Memory B cell (primary cell): ENCODE measurements at places on chromosomes 6 and 20.

DNA sequence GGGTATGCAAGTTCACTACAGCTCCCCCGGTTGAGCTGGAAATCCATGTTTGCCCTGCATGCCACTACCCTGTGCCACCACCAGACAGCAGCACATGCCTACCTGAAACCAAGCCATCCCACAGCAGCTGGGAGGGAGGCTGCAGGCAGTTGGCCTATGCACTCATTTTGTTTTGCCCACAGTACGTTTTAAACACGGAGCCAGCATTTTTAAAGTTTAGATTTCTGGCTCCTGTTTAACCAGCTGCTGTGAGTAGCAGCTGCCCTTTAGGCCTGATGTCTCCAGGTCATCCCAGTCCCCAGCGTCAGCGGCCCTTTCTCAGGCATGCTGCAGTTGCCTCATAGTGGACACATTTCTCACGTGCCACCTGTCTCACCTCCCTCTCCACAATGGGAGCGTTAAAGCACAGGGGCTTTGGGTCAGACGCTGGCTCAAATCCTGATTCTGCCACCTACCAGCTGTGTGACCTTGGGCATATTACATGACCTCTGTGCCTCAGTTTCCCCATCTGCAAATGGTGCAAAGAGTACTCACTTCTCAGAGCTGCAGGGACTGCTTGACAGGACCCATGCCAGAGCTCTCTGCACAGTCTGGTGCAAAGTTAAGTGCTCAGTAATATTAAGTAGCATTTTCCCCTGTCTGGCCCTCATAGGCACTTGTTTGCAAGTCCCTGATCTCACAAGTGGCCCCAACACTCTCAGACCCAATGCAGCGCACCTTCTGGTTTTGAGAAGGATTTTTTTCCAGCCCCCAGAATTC lies 8.2 kb upstream of the UBE2V1 start:
- no peak overlapping the region for H3K27ac ChIP-seq
- H3K4me1 ChIP-seq: peaks cover 5% of the 10 kb centered on the region
- H3K36me3 ChIP-seq: peaks cover 16% of the 10 kb centered on the region

GRCh38 chr20:21398109-21399004 lies 1.0 kb upstream of the NKX2-4 start:
- H3K27me3 ChIP-seq: peaks cover 15% of the 10 kb centered on the region
- peaks cover 2% of the 10 kb centered on the region for H3K4me1 ChIP-seq
- no peak for DNase-seq
- no peaks in the 10 kb centered on the region for H3K36me3 ChIP-seq
- H3K4me3 ChIP-seq: no peak overlapping the region

DNA sequence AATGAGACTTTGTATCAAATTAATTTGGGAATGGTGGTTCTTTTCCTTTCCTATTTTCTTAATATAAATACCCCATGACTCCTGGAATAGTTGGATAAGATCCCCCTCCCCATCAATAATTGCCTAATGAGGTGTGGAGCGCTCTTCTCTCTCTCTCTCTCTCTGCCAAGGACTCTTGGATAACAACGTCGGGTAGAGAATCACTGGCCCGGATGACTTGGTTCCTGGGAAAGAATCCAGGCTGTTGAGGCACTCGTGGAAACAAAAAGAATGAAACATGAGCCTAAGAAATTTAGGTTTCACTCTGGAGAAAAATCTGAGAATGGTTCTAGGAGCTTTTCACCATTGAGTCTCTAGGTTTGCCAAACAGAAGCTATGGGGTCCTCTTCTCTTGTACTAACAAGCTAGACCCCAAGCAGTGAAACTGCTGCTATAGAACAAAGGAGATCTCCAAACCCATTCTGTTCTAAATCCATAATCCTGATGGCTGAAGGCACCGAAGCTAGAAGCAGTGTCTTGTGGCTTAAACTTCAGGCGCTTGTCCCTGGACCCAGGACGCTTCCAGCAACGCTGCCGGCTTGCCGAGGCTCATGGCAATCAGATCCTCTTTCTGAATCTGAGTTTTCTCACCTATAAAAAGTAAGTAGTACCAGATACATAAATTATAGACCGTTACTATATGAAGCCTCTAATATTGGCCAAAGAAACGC lies 241.6 kb upstream of the BTBD3 start:
- H3K36me3 ChIP-seq: no peaks in the 10 kb centered on the region

DNA sequence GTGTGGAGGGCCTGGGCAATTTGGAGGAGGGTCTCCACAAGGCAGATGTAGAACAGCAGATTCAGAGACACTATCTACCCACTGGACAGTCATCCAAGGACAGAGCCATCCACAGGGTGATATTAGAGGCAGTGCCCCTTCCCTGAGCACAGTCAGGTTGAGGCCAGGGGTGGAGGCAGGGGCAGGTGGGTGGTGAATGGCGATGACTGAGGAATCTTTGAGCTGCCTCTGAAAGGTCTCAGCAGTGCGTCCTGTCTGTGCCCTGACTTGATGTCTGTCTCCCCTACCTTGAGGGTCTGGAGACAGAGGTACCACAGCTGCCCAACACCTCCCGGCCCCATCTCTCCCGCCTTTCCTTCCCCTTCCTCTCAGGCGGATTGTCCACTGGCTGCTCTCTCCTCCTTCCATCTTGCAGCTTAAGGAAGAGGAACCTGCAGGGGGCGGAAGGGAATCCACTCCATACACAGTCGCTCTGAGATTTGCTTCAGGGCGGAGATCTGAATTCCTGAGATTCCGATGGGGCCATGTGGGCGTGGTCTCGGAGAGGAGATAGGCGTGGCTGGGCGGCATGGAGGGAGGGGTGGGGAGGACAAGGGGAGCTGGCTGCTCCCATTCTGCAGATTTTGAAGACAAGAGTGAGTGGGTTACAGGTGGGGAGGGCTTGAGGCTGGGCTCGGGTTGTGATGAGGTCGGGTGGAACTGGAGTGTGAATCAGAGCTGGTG lies 1.7 kb downstream of the MUCL3 start:
- no peak overlapping the region for H3K27ac ChIP-seq
- no peak overlapping the region for H3K4me3 ChIP-seq
- no peaks in the 10 kb centered on the region for H3K4me1 ChIP-seq
- H3K27me3 ChIP-seq: peaks cover 35% of the 10 kb centered on the region
- no peak for DNase-seq

DNA sequence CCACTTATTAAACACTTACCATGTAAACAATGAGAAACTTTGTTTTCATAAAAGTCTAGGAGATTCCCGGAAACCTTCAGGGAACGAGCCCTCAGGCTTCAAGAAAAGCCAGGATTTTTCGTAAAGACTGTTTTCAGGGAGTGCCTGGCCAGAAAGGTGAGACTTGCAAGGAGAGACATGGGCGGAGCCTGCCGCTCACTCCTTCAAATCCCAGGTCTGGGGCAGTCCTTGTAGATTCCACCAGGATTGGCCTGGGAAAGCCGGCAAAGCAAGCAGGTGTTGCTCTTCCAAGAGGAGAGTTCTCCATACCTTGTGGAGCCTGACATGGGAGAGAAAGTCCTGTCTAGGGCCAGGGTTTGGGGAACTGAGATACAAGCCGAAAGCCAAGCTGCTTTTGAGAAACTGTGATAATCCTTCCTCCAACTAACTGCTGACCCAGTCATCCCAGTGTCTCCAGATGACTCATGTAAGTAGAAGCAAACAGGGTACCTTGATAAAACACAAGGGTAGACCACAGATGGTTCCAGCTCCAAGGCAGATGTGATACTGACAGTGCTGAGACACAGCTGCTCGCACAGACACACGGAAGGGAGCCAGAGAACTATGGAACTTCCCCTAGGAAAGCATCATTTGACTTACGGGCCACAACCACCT lies 69.4 kb upstream of the NAA20 start:
- H3K27ac ChIP-seq: no peak overlapping the region
- H3K36me3 ChIP-seq: no peaks in the 10 kb centered on the region
- no peak overlapping the region for H3K4me3 ChIP-seq
- DNase-seq: no peak

DNA sequence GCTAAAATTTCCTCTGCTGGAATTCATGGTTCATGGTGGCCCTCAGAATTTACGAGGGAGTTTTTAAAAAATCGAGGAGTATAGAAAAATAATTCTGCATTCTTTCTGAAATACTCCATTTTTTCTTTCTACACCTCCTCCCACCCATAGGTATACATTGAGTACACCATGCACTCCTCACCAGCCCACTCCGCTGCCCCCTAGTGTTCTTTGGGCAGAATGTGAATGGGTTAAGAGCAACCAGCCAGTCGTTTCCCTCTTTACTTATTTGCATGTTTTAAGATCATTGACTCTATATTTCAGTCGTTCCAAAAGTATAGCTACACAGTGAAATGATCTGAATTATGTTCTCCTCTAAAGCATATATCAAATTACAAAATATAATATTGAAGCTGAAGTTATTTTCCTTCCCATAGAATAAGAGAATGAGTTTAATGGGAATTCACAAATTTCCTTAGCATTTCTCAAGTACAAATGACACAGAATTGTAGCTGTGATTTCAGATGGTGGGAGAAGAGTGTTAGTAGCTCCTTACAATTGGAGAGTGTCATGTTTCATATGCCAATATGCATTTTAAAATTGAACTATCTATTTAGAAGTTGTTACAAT lies 977.7 kb upstream of the SLC35B3 start:
- no peak overlapping the region for H3K27ac ChIP-seq
- no peaks in the 10 kb centered on the region for H3K36me3 ChIP-seq
- no peaks in the 10 kb centered on the region for H3K27me3 ChIP-seq
- no peaks in the 10 kb centered on the region for H3K4me1 ChIP-seq

- no peak overlapping the region for H3K4me3 ChIP-seq
- no peaks in the 10 kb centered on the region for H3K4me1 ChIP-seq
- no peak for DNase-seq
- no peak overlapping the region for H3K27ac ChIP-seq
- H3K36me3 ChIP-seq: no peaks in the 10 kb centered on the region
These were observed 27.6 kb downstream of the RPS12 start for GRCh38 chr6:132841966-132842365.

GRCh38 chr20:62356589-62357186 lies 10.4 kb downstream of the LAMA5 start:
- peaks cover 4% of the 10 kb centered on the region for H3K36me3 ChIP-seq
- H3K27me3 ChIP-seq: no peaks in the 10 kb centered on the region

GRCh38 chr6:43714311-43715055 lies 26.9 kb upstream of the MRPS18A start:
- H3K27me3 ChIP-seq: peaks cover 2% of the 10 kb centered on the region
- peak overlapping the region; percentile 94 for H3K27ac ChIP-seq
- peak overlapping the region; percentile 82 for H3K4me3 ChIP-seq

DNA sequence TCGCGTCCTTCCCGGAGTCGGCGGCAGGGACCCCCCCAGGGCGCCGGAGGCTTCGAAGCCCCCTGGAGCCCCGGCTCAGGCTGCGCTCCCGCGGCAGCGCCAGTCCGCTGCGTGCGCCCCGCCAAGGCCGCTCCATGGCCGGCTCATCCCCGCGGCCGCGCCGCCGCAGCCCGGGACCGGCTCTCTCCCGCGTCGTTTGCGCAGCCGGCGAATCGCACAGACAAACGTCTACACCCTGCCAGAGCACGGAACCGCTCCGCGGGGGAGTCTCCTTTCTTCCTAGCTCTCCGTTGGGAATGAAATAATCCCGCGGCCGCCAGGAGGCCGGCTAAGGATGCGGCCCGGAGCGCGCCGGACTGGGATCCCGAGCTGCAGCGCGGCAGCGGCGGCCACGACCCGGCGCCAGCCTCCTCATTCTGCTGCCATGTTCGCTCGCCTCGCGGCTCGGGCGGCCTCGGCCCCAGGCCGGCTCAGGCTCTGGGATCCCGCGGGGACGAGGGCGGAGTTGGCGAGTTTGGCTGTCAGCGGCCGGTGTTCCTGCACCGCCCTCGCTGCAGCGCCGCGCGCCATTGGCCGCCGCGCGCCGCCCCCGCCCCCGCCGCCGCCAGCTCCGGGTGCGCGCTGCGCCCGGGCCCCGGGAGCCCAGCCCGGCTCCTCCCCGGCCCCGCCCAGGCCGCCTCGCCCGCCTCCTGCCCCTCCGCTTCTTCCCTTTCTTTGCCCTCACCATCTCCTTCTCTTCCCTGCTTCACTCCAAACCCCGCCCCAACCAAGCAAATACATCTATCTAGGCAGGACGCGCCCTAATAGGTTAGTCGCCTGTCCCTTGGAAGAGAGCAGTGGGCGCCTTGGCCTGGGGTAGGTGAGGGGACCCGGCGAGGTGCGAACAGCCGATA lies at the start of gene GFOD1:
Gene GFOD1, minus strand, starts transcription at position 479 of the 893 bp plus-strand sequence. CDS start 710 bp downstream, outside the sequence.
- no peaks in the 10 kb centered on the region for H3K27me3 ChIP-seq
- no peaks in the 10 kb centered on the region for H3K36me3 ChIP-seq
- H3K27ac ChIP-seq: peak within 1 kb of the TSS; percentile 89
- DNase-seq: peak; percentile 69

- no peak overlapping the region for H3K27ac ChIP-seq
- H3K36me3 ChIP-seq: no peaks in the 10 kb centered on the region
These were observed 404.0 kb downstream of the SMOC2 start for GRCh38 chr6:168844821-168845609.

DNA sequence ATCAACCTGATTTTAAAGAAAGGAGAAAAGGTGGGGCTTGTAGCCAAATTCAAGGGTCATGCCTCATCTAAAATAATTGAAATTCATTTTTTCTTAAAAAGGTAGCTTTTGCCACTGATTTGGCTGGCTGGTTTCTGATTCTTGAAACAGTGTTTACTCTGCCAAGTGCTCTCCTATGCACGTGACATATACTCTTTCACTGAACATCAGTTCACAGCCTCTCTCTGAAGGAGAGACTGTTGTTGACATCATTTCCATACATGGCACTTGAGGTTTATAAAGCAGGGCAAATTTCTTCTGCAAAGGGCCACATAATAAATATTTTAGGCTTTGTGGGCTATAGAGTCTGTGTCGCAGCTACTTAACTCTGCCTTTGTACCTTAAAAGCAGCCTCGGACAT lies 40.4 kb upstream of the DOK5 start:
- no peaks in the 10 kb centered on the region for H3K36me3 ChIP-seq
- H3K4me3 ChIP-seq: no peak overlapping the region
- DNase-seq: no peak
- H3K27me3 ChIP-seq: peaks cover 6% of the 10 kb centered on the region
- no peak overlapping the region for H3K27ac ChIP-seq

GRCh38 chr6:137661601-137662000 lies 167.4 kb upstream of the OLIG3 start:
- H3K36me3 ChIP-seq: no peaks in the 10 kb centered on the region
- no peaks in the 10 kb centered on the region for H3K4me1 ChIP-seq

DNA sequence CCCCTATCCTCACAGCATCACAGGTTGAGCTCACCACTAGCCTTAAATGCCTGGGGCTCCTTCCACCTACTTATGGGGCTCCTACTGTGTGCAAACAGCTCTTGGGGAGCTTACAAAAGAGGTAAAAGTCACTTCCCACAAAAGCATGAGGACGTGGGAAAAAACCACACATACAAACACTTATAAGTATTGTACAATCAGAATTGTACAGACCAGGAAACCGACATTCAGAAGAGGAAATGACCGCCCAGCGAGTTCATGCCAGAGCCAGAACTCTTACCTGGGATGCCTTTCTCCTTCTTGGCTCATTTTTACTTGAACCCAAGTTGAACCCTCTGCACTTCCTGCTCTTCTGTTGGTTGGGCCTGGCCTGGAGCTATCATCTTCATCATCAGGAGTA lies 6.3 kb upstream of the PPP1R16B start:
- H3K4me3 ChIP-seq: no peak overlapping the region
- no peak overlapping the region for H3K27ac ChIP-seq
- no peak for DNase-seq
- peaks cover 2% of the 10 kb centered on the region for H3K36me3 ChIP-seq
- H3K27me3 ChIP-seq: no peaks in the 10 kb centered on the region

GRCh38 chr20:53631909-53632662 lies 38.4 kb upstream of the ZNF217 start:
- H3K36me3 ChIP-seq: no peaks in the 10 kb centered on the region
- DNase-seq: no peak
- no peak overlapping the region for H3K4me3 ChIP-seq
- peaks cover 24% of the 10 kb centered on the region for H3K4me1 ChIP-seq
